ENCODE measurements at places on chromosomes 1 and 21.

DNA sequence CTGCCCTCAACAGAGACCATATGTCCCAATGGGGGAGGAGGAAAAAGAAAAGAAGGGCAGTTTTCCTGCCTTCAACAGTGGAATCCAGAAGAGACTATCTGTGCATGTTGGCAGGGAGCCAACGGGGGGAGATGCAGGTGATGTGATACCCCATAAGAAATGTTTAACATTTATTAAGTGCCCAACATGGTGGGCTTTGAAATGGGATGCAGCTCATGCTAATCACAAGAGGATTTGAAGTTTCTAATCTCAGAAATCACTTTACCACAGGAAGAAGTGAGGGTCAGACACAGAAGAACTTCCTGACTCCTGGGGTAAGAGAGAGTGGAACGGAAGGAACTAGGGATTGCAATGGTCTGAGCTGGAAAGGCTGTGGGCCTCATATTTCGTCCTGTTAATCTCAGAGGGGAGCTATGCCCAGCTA lies 16.2 kb downstream of the CSRP1 start:
- no peak for DNase-seq

DNA sequence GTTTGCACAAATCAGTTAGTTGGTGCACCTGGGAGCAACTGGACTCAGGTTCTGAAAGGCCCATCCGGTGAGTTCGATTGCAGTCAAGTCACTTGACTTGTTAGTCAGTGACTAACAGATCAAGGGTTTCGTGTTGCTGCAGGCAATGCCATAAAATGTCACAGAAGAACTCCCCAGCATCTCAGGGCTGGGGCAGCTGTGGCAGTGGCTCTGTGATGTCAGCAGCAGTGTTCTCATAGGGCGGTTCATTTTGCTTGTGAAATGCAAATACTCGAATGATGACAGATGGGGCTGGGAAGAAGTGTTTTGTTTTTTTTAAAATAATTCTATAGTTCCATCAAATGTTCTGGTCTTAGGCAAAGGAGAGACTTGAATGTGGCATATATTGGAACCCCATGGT lies 287.8 kb downstream of the LMX1A start:
- DNase-seq: no peak

GRCh38 chr1:24418898-24419628 lies 3.5 kb downstream of the NIPAL3 start:
- DNase-seq: no peak

DNA sequence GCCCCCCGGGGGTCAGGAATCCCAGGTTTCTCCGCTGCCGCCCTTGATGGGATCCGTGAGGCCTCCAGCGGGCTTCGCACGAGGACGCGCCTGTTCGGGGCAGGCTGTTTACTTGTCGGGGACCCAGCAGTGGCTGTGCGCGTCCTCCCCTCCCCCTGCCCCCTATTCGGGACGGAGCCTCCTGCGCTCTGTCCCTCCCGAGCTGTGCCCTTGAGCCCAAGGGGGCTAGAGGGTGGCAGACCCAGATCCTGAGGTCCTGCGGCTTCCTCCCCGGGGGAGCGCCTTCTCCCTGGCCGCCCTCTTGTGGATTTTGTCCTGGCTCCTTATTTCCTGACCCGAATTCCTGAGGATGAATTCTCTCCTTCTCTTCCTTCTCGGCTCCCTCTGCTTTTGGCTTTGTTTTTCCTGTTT lies 38.4 kb downstream of the PIK3CD start:
- no peak for DNase-seq

DNA sequence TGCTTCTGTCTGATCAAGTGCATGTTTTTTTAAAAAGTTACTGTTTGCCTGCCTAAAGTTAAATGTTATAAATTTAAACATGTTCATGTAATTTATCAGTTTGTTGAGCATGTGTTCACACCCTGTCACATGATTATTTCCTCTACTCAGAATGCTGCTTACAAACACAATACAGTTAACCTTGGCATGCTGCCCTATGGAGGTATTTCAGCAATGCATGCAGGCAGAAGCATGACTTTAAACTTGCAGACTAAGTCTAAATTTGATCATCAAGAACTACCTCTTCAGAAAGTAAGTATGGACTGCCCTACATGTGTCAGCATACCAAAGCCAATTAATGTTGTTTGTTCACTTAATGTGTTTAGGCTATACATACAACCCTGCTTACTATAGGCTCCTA lies 161.6 kb downstream of the LRRC40 start:
- DNase-seq: peak; percentile 63

GRCh38 chr1:85427331-85427730 lies 37.6 kb downstream of the DDAH1 start:
- DNase-seq: no peak

DNA sequence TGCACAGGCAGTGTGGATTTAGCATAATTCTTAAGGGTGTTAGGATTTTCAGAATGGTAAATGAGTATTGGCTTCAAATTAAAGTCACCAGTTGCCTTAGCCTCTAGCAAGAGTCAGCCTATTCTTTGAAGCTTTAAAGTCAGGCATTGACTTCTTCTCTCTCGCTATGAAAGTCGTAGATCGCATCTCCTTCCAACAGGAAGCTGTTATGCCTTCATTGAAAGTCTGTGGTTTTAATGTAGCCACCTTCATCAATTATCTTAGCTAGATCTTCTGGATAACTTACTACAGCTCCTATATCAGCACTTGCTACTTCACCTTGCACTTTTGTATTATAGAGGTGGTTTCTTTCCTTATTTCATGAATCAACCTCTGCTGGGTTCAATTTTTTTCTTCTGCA lies 320.2 kb downstream of the PTPRC start:
- no peak for DNase-seq

DNA sequence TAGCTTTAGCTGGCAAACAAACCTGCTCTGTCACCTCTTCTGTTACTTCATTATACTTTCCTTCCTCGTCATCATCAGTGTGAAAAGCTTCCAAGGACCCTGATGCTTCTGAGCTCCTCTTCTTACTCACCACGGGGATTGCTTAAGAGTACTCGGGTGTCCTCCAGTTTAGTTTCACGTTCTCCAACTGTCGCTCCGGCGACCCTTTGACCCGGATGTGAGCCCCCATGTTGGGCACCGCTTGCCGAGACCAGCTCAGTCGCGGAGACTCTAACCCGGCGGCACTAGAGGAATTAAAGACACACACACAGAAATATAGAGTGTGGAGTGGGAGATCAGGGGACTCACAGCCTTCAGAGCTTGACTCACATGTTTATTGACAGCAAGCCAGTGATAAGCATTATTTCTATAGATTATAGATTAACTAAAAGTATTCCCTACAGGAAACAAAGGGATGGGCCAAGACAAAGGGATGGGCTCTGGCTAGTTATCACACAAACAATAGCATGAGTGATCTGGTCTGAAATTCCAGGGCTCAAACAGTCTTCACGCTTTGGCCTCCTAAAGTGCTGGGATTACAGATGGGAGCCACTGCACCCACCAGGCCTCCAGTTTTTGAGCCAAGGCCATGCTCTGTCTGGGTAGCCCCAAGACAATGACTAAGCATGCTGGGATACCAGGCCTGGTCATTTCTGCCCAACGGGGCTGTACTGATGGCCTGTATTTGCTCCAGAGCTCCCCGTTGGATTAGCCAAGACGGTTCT lies 30.1 kb upstream of the ENO1 start:
- DNase-seq: no peak

- no peak for DNase-seq
Observed at GRCh38 chr1:210446479-210446878, 117.8 kb downstream of the HHAT start.

- DNase-seq: no peak
Observed at GRCh38 chr21:35976481-35976880, 83.8 kb downstream of the SETD4 start.

DNA sequence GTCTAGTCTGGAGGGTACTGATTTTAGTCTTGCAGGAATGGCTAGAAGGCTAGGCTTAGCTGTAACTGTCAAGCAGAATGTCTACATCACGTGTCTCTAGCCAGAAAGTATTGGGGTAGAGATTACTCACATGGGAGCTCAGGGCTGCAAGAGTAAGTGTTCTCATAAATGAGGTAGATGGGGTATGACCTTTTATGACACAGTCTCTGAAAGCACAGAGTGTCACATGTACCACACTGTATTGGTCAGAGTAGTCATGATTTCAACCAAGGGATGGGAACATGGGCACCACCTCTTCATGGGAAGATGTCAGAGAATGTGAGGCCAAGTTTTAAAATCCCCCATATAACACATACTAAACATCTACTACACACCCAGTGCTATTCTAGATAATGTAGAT lies 2.9 kb downstream of the FYB2 start:
- no peak for DNase-seq

DNA sequence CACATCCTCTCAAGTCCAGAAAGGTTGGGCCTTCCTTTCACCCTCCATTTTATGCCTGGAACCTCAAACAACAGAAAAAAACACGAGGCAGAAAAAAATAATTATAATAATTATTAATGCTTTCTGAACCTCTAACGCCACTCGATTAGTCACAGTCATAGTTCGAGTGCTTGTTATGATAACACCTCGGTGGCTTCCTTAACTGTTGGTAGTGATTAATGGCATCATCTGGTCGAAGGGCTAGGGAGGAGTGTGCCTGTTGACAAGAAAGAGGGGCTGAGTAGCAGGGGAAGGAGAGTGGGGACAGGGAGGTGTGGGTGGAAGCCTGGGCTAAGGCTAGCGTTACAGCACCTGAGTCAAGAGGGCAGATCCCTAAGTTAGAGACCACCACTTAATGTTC lies 21.3 kb upstream of the IL10 start:
- no peak for DNase-seq

DNA sequence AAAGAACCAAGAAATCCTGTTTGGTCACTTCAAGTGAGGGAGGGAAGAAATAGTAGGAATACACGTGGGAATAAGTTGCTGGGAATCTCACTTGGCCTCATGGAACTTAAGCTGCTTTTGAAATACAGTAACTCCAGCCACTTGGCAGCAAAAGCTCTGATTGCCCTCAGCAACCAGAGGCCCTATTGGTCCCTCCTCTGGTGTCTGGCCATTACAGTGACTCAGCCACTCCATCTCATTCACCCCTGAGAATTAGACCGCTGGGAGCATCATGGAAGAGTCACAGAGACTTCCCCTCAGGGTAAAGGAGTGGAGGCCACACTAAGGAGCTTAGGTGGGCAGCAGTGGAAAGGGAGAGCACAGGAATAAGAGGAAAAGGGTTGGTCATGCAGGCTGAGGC lies 99.6 kb downstream of the ELAVL4 start:
- DNase-seq: no peak

Data from RWPE2 (cell line).